Endodermal cell (in vitro differentiated cells): ENCODE measurements at places on chromosomes 11 and 22. TPM values are rescaled to one million over a fixed set of nuclear protein-coding genes. Genes with fewer than 3 reads are reported as not detected.
A peak's percentile ranks its signal among the peaks of the same experiment; 100 is the strongest.

P2RX6 gene
- total RNA-seq = 1.4 to 2.1 TPM (median 1.9 TPM) in 3 replicates

- DNase-seq = no peak
Observed at GRCh38 chr22:19126309-19127273, 4.4 kb upstream of the DGCR2 start.

GRCh38 chr11:34621876-34622275 is 983 bp downstream of the EHF start:
- no peak for DNase-seq

GRCh38 chr11:63660972-63661371 is 10.2 kb downstream of the ATL3 start:
- DNase-seq = no peak

BIRC2 gene
- 45.3 to 55.3 TPM (median 50.1 TPM) in 3 replicates for total RNA-seq

OR2D2 gene
- 0.43 and 1.1 TPM in 2 replicates for total RNA-seq

GPHA2 gene
- 0.77 TPM in 1 of 2 replicates, not detected in the other for total RNA-seq

DNA sequence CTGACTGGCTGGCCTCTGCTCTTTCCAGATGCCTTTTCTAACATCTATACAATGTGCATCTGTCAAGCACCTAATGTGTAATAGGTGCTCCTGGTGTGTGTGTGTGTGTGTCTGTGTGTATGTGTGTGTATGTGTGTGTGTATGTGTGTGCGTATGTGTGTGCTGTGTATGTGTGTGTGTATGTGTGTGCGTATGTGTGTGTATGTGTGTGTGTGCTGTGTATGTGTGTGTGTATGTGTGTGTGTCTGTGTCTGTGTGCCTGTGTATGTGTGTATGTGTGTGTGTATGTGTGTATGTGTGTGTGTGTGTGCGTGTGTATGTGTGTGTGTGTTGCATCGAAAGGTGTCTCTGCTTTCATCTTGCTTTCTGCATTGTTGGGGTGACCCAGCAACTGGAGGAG is 57.9 kb downstream of the PKNOX2 start:
- no peak for DNase-seq

DNA sequence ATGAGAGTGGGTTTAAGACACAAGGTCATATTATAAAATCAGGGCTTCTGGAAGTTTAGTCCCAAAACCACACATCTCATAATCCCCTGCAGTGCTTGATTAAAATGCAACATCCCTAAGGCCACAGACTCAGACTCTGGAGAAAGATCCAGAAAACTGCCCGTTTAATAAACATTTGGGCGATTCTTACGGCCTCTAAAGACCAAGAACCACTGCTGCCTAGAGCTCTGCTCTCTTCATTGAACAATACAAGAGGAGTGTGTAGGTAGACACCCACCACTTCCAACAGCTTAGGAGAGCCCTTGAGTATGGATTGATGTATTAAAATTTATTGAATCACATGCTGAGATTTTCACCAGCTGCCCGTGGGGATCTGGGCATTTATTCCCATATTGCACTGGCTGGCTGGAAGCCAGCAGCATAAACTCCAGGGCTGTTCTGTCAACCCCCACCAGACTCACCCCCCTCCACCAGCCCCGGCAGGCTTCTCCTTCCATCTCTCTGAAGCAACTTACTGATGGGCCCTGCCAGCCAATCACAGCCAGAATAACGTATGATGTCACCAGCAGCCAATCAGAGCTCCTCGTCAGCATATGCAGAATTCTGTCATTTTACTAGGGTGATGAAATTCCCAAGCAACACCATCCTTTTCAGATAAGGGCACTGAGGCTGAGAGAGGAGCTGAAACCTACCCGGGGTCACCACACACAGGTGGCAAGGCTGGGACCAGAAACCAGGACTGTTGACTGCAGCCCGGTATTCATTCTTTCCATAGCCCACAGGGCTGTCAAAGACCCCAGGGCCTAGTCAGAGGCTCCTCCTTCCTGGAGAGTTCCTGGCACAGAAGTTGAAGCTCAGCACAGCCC is 749 bp upstream of the BEST1 start:
- DNase-seq = peak; percentile 84

DNA sequence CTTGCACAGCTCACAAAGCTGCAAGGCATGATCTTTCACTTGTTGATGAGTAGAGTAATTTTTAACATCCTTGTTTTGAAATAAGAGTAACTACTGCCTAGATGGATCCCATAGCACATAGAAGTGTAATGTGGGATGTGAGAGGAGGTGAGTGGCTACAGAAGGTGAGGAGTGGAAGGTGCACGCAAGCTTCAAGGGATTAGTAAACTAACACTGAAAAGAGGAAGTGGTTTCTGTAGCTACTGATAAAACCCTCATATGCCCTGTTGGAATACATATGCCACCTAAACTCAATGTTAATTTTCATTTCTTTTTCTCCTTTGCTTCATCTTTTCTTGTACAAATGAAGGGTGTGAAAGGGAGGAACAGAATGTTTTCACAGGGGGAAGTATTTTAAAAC is 22.0 kb upstream of the CTSC start:
- no peak for DNase-seq

PRG3 gene
- not detected in 3 replicates for total RNA-seq

DNA sequence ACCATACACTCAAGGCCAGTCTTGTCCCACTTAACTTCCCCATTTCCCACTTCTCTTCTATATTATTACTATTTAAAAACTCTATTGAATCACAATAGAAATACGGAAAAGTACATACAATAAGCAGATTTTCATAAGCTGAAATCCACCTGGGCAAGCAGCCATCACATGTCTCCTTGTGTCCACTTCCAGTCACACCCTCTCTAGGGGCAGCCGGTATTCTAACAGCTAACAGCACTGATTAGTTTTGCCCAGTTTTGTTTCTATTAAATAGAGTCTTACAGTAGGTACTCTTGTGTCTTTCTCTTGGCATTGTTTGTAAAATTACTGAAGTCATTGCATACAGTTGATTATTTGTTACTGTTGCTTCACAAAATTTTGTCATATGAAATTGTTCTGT is 37.8 kb downstream of the PPP6R3 start:
- no peak for DNase-seq

DNA sequence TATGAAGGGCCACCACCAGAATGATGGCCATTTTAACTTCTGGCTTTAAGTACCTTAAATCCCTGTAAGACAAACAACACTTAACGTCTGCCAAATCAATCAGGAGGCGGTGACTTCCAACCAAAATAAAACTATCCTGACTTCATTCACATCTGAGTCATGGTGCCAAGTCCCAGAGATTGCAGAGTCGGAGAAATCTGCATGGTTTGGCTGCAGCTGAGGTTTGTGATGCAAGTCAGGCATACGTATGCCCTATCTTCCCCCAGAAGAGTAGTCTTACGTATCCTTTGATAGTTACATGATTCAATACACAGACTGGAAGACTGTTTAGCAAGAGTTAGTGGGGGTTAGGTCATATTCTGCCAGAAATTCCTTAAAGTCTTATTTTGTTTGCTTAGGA is 1.7 kb upstream of the GAB2 start:
- DNase-seq = no peak

DNA sequence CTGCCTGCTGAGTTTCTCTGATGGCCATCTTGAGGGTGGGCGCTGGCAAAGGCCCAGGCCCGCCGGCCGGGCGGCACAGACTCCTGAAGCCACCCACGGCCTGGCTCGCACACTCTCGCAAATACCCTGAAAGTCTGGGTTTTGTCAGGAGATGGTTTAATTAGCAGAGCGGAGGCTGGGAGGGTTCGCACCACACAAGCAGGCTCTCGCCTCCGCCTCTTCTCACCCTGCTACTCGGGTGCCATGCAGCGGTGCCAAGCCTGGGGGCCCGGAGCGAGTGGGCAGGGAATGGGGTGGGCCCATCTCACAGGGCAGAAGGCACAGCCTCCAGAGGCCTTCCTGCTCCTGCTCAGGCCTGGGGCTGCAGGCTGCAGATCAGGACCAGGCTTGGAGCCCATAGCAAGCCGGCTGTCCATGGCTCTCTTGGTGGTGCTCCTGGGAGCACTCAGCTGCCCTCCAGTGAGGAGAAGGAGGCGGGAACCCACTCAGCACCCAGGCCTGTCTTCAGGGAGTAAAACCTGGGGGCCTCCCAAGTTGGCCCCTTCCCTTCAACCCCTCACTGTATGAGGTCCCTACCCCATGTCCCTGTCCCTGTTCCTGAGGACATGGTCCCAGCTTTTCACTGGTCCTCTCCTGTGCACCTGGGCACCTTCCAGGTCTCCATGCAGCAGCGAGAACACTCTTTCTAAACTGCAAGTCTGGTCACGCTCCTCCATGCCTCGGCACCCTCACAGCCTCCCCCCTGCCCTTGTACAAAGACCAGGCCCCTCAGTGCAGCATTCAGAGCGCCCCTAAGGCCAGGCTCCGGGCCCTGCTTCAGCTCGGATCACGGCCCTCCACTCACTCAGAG is 62.0 kb downstream of the FLRT1 start:
- DNase-seq = no peak

RASSF10 gene
- 7.4 to 31.6 TPM (median 30.8 TPM) in 3 replicates for total RNA-seq

GRCh38 chr11:16512198-16512898 is 156.0 kb upstream of the SOX6 start:
- DNase-seq = no peak

GRCh38 chr11:110564676-110565356 is 135.1 kb downstream of the FDX1 start:
- peak; percentile 83 for DNase-seq

FAM180B gene
- total RNA-seq = 0.16 and 0.20 TPM in 2 replicates

DNA sequence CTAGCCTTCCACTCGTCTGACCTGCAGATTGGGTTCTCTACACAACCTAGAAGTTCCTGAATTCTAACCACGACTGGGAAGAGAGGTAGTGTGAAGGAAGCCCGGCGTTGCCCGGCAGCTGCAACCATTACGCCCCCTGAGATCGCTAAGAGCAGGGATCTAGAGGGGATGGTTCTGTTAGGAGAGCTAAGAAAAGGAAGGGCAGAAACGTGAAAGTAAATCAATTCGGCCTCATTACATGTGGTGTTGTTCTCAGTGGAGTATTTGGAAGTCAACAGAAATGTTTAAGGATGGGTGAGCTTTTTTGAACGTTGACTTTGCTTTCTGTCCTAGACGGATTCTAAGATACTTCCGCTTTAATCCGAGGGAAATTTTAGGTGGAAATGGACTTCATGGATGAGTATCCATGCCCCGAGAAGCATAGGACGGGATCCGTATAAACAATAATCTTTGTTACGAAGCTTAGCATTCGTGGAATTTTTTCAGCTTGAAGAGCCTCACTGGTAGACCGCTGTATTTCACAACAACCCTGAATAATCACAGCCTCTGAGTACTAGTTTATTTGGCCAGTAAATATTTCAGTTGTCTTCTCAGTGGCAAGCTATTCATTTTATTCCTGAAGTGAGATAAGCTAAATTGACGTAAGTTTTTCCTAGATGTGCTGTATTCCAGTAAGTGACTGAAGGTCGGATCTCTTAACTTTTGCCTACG is 629 bp downstream of the ATP5MG start:
- no peak for DNase-seq

DNA sequence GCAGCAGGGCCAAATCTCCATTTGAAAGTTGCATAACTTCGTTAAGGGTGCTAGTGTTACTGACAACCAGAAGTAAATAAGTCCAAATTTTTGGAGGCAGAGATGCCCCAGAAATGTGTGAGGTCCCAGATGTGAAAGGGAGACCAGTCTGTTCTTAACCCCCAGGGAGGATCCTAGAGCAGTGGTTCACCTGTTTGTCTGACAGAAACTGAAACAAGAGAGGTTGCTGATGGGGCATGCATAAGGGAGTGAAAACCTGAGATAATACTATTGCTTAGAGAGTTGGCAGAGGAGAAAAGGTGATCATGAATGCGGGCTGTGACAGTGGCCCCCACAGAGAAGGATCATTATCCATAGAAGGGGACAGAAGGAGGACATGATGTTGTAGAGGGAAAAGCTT is 3.8 kb downstream of the CBLIF start:
- no peak for DNase-seq

CARD16 gene
- total RNA-seq = not detected in 2 replicates

- no peak for DNase-seq
Observed at GRCh38 chr11:68441466-68442230, 18.9 kb upstream of the PPP6R3 start.

MOV10L1 gene
- 0.27 and 0.31 TPM in 2 replicates for total RNA-seq

PRRG4 gene
- 1.2 to 3.7 TPM (median 3.5 TPM) in 3 replicates for total RNA-seq

GRCh38 chr11:122127020-122127419 is 11.0 kb upstream of the BLID start:
- DNase-seq = no peak

DNA sequence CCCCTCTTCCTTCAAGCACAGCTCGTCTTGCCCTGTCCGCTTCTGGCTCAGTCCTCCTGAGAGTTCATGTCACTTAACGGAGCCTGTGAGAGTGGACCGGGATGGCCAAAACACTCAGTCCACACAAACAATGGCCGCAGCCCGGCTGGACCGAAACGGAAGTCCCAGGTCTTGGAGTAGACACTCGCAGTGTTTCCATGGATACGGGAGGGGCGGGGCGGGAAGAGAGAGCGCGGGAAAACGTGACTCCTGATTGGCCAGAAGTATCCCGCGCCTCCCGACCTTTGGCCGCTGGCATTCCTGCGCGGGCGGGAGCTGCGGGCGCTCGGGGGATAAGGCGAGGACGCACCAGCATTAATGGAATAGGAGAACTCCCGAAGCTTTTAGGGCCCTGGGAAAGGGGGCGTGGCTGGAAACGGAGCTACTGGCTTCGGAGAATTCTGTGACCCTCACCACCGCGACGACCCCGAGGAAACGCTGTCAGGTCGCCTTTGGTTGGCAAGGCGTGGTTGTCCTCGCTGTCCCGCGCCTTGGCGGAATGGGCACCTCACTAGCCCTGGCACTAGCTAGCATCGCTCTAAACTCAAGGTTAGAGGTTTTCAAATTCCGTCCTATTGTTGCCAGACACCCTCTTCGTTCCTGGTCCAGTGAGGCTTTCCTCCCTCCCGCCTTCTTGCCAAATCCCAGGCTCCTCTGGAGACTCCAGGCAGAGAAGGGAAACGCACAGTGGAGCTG is at the start of the genes NLRP14 and ZNF214:
Gene NLRP14 (plus strand): TSS at position 297 of the 735 bp plus-strand sequence. CDS start 18,108 bp downstream, outside the sequence.
Gene ZNF214 (minus strand): TSS at position 164 of the 735 bp plus-strand sequence. CDS start 17,511 bp downstream, outside the sequence.
- peak; percentile 98 for DNase-seq

DNA sequence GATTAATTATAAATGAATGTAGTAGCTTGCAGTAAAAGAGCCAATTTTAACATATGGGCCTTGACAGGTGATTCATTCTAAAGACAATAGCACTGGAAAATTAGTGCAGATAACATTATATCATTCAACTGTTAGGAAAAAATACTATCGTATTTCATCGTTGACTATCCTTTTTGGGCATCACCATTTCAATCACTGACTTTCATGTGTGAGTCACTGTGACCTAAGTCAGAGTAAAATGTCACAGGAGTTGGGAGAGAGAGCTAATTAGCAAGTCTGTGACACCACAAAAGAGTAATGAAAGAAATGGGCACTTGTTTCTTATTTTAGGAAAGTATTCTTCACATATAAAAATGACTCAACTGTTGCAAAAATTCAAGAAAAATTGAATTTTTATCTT is 253.8 kb upstream of the CNTN5 start:
- DNase-seq = no peak

GRCh38 chr11:111604392-111605009 is 2.3 kb downstream of the SIK2 start:
- DNase-seq = no peak

- no peak for DNase-seq
Observed at GRCh38 chr11:126090452-126090851, 27.8 kb upstream of the CDON start.

SCUBE2 gene
- 0.47 and 2.0 TPM in 2 replicates for total RNA-seq

DNA sequence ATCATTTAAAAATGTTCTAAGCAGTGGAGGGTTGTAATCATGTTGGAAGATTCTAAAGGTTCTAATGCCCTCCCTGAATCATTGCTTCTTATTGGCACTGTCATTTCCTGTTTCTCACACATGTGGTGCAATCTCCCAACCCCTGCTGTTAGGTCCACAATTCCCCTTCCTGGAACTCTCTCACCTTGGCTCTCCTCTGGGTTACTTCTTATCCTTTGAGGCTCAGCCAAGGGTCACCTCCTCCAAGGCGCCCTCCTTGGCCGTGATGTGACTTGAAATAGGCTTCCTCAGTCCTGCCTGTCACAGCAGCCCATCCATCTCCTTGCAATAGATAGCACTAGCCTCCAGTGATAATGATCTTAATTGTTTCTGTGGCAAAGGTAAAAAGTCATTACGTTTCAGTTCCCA is 149.8 kb downstream of the TTC17 start:
- peak; percentile 66 for DNase-seq
